GM20000 (cell line): ENCODE measurements at places on chromosomes 12 and 14.

GRCh38 chr12:15883536-15883935, 1.3 kb downstream of the STRAP start:
- no peak for DNase-seq

- DNase-seq = no peak
These were observed 314.5 kb upstream of the GARIN6 start for GRCh38 chr12:99332936-99333591.

GRCh38 chr14:75132382-75133086, 5.7 kb upstream of the NEK9 start:
- DNase-seq = peak; percentile 46

DNA sequence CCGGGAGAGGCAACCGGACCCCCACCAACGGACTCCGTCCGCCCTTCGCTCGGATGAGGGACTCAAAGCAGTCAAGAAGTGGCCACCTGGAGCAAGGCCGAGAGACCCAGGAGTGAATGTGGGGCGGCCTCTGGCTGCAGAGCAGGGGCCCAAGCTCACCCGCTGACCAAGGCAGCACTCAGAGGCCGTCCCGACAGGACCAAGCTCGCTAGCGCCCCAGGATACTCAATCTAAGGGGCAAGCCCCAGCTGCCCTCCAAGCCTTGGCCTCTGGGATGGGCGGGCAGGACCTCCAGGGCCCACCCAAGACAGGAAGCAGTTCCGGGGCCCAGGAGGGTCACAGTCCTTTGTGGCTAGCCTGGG, 936 bp downstream of the AKT1 start:
- DNase-seq = peak; percentile 72

GRCh38 chr14:90647473-90648005, 168.7 kb downstream of the TTC7B start:
- no peak for DNase-seq

- DNase-seq = no peak
These were observed 63.7 kb upstream of the RTL1 start for GRCh38 chr14:100967178-100967577.

GRCh38 chr12:104282109-104282508, 21.4 kb upstream of the EID3 start:
- DNase-seq = no peak

DNA sequence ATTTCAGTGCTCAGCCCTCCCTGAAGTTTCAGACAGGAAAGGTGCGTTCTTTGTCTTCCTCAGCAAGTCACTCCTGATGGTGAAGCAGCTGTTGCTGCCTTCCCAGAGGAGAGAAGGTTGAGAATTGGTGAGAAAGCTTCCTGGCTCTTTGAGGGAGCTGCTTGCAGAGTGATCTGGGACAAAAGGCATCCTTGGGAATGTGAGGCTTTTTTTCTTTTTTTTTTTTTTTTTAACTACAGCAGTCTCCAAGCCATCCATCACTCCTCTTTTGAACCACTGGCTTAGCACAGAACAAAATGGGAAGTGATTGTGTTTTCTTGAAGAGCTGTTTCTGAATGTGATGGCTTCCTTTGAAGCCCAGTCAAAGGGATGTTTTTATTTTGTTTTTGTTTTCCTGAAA, 120.4 kb upstream of the LRIG3 start:
- DNase-seq = no peak

- DNase-seq = peak; percentile 59
These were observed 304.8 kb upstream of the OR4E1 start for GRCh38 chr14:21978184-21978998.
